ENCODE measurements at places on chromosomes 3 and 15.

GRCh38 chr3:83226751-83227150 is 1465.3 kb upstream of the GBE1 start:
- ATAC-seq = no peak

- no peak for ATAC-seq
These were observed 161.2 kb upstream of the THBS1 start for GRCh38 chr15:39419651-39420050.

DNA sequence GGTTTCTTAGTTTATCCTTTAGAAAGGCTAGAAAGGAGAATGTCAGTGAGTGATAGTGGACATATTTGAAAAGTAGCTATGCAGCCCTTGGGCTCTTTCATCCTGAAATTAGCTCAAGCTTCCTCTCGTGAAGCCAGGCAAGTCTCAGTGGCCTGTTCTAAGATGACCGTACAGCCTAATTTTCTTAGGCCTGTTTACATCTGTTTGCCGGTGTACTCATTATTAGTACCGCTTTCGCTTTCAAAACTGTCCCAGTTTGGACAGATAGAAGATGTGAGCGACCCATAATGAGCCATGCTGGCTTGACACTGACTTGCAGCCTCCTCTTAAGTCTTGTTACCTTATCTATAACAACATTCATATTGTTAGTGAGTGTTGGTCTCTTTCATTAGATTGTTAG is 5.7 kb upstream of the ARL14 start:
- no peak for ATAC-seq

GRCh38 chr3:177982034-177982433 is 554.2 kb upstream of the KCNMB2 start:
- ATAC-seq = no peak

GRCh38 chr3:36575241-36575640 is 189.1 kb downstream of the DCLK3 start:
- ATAC-seq = no peak

- ATAC-seq = no peak
These were observed 445.6 kb upstream of the FRG2C start for GRCh38 chr3:75218577-75218976.

DNA sequence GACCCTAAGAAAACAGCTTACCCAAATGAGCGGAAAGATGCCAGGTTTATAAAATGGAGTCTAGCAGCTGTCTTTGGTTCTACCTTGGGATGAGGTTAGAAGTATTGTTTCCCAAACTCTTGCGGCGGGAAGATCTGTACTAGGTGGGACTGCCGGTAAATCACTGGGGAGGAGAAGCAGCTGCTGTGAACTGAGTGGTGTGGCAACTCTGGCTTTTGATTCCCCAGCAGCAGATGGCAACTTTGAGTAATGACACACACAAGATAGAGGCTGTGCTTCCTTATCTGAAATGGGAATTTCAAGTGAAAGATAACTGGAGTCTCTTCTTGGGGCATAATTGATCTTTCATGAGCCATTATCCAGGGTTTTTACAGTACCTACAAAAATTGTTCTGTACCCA is 184.9 kb downstream of the ATG7 start:
- ATAC-seq = no peak

DNA sequence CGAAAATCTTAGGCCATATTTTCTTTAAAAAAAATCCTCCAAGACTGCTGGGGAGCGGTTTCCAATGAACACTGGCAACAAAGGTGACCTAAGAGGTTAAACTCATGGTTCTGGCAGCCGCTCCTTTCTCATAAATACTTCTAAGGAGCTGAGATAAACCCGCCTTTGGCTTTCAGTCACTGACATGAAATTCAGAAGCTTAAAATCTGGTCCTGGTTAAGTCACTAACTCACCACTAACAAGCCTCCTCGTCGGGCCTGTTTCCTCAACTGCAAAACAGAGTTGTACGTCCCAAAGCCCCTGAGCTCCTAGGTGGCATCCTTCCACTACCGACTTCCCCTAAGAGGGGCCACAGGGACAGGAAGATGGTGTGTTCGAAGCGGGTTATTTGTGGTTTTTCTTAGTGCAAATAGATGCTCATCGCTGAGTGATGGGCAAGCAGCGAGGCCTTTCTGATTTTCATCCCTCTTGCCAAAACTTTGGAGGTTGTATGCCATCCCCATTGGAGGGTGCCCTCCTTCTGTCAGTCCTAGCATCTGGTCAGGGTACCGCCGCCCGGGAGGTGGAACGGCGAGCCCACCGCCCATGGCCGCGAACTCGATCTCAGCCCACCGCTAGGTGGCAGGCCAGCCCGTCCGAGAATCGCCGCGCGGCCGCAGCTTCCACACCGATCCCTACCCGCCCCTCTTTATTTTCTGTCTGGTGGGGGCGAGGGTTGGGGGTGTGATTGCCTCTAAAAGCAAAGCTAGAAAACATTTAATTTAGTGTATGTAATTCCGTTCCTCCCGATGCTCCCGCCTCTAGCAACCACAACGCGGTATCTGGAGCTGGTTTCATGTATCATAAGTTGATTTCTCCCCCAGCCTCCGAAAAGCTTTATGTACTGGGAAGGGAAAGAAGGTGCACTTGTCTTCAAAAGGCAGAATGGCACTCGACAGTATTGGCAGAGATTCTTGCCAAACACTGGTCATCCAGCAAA is 4.6 kb downstream of the BCL6 start:
- ATAC-seq = no peak

DNA sequence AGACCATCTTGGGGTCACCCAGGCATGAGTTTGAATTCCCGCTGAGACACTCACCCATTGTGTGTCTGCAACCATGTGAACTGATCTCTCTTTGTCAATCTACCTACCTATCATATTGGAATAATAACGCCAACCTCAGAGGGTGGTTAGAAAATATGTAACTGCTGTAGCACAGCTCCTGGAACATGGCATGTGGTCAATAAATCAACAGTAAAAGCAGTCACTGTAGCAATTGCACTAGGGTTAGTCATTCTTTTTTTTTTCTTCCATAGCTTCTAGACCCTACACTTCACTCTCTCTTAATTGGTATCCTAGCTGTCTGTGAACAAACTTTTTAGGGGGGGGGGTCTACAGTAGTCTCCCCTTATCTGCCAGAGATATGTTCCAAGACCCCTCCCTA is 64.2 kb upstream of the SLCO2A1 start:
- ATAC-seq = no peak

DNA sequence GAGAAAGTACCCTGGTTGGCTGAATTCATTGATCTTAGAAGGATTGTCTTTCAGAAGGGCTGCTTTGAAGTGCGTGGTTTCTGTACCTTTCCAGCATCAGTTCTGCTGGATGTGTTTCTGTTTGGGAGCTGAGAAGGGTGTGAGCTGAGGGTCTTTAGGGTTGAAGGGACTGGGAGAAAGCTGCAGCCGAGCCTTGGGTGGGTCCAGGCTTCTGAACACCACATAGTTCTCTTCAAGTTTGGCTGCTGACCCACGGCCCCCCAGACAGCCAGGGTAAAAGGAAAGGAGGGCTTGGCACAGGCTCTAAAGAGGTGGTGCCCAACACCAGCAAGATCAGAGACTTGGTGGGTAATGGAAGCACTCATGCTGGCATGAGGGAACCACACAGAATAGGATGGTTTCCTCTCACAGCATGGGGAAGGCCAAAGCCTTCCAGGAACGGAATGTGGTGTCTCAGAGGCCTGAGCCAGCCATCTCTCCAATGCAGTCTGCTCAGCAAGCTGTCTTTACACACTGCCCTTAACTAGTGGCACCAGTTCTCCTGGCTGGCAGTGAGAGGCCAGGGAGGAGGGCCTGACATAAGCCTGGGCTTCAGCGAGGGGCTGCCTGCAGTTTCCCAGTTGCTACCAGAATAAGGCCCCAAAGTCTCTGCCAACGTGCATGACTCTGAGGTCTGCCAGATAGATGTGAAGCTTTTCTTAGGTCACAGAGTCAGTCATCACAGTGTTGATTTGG is 239.0 kb upstream of the TRIM42 start:
- no peak for ATAC-seq

DNA sequence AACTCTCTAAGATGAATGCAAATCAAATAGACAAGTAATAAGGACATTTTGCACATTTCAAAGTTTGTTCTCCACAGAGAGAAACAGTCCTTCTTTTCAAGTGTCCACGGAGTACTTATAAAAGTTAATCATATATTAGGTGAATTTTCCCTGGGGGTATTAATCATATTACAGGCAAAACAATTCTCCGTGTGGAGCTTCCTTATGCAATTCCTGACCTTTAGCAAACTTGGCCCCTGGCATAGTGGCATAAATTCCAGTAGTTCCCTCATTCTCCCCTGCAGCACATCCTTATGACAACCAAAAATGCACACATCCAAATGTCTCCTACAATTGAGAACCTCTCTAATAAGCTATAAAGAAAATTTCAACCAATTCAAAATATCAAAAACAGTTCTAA is 34.4 kb downstream of the FSIP1 start:
- no peak for ATAC-seq
